Activated T-cell treated with anti-CD3 and anti-CD28 coated beads, Interleukin-2, amount 50 U/mL, for 48 hours (primary cell): ENCODE measurements at places on chromosomes 16 and 17.
A peak's percentile ranks its signal among the peaks of the same experiment; 100 is the strongest.

DNA sequence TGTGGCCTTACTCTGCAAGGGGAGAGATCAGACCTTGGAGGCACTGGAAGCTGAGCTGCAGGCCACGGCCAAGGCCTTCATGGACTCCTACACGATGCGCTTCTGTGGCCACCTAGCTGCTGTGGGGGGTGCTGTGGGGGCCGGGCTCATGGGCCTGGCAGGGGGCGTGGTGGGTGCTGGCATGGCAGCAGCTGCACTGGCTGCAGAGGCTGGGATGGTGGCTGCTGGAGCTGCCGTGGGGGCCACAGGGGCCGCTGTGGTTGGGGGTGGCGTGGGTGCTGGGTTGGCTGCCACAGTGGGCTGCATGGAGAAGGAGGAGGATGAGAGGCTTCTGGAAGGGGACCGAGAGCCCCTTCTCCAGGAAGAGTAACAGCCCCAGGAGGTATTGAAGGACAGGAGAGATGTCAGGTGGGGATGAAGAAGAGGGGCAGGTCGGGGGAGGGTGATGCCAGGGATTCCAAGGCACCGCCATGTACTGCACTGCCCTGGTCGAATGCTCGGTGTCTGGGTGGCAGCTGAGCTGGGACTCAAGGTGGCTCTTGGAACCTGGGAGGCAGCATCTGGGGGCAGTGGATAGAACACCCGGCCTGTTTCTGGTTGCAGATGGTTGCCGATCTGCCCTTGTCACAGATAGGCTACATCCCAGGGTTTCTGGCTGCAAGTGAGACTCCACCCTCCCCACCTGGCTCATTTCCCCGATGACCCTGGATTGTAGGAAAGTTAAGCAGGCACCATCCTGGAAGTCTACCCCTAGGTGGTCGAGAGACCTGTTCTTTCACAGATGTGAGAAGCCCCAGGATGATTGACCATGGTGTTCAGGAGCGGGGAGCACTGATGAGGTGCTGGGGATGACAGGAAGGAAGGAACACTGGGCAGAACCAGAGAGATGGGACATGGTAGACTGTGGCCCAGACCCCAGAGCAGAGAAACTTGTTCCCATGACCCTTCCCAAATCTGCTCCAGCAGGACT lies 5.1 kb downstream of the RNF112 start:
- DNase-seq: no peak

DNA sequence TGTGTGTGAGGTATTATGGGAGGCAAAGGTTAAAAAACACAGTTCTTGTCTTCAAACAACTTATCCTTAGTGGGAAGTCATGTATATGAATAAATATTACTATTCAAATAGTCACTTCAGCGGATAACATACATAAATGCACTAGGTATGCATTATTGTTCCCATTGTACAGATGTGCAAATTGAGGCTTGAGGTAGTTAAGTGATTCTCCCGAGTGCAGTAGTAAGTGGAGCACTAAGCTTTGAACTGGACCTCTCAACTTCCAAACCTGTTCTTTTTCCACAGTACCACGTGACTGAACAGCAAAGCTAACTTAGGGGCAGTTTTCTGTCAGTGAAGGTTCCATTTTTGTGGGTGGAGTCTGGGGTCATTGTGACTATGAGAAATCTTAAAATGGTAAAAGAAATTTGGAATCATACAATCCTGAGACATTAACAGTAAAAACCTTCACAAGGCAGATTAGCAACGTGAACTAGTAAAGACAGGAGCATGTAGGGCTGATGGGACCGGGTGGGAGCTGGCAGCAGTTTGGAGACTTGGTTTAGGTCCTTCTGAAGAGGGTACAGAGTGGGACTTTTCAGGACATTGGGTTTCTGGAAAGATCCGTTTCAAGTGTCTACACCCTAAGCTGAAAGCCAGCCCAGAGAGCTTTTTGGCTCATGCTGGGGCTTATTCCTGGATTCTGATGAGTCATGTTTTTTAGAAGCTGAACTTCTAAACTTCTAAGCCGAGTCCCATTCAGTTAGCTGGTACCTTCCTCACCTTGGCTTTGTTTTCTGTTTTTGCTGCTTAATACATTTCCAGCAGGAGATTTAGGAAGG lies 204.9 kb downstream of the PRKCA start:
- DNase-seq: no peak

DNA sequence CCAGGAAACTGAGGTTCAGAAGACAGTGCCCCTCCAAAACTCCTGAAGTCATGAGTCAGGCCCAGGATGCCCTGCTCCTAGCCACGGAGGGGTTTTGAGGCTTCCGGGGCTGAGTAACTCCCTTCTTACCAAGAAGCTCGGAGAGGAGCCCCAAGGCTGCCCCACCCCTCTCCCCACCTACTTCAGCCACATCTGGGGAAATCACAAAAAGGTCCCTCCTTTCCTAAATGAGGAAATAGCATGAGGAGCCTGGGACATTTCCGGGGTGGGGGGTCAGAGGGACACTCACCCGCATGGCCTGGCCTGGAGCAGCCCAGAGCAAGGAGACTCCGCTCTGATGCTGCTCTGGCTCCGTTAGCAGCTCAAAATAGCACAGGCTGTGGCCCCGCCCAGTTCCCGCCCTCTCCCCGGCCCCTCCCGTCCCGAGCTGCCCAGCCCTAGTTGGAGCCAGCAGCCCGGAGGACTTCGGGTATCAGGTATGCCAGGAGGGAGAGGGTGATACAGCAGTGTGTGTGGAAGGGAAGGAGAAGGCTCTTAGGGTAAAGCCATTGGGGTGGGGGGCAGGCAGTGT lies 40.1 kb downstream of the MYO18A start:
- peak; percentile 91 for DNase-seq

GRCh38 chr17:63289931-63290330 lies 156.2 kb downstream of the CYB561 start:
- no peak for DNase-seq
